Lung (tissue), 17 donors: ENCODE measurements at places on chromosomes 6 and 20.
A peak's percentile ranks its signal among the peaks of the same experiment; 100 is the strongest.

- DNase-seq, result no peak
- H3K4me3 ChIP-seq, result no peak overlapping the region
- H3K4me1 ChIP-seq, result no peaks in the 10 kb centered on the region
These were observed 33.8 kb downstream of the ZNF217 start for GRCh38 chr20:53559816-53560215.

DNA sequence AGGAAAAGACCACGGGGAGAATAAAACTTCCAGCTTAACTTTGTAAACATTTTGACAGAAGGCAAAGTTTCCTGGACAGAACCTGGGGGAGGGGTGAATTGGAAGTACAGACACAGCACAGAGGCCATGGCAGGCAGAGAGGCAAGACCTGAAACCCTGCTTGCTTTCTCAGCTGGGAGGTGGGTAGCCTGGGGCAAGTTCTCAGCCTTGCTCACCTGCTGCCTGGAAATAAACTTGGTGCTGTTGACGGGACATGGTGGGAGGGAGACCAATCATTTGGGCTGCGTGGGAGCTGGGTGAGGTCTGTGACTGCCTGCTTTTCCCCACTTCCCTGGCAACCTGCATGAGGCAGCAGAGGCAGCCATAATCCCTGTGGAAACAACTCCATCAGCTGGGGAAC, 221.3 kb downstream of the MOXD1 start:
- no peak for DNase-seq
- no peak overlapping the region for H3K27ac ChIP-seq
- H3K4me3 ChIP-seq, result no peak overlapping the region
- H3K36me3 ChIP-seq, result no peaks in the 10 kb centered on the region
- no peaks in the 10 kb centered on the region for H3K27me3 ChIP-seq
- H3K4me1 ChIP-seq, result no peaks in the 10 kb centered on the region

DNA sequence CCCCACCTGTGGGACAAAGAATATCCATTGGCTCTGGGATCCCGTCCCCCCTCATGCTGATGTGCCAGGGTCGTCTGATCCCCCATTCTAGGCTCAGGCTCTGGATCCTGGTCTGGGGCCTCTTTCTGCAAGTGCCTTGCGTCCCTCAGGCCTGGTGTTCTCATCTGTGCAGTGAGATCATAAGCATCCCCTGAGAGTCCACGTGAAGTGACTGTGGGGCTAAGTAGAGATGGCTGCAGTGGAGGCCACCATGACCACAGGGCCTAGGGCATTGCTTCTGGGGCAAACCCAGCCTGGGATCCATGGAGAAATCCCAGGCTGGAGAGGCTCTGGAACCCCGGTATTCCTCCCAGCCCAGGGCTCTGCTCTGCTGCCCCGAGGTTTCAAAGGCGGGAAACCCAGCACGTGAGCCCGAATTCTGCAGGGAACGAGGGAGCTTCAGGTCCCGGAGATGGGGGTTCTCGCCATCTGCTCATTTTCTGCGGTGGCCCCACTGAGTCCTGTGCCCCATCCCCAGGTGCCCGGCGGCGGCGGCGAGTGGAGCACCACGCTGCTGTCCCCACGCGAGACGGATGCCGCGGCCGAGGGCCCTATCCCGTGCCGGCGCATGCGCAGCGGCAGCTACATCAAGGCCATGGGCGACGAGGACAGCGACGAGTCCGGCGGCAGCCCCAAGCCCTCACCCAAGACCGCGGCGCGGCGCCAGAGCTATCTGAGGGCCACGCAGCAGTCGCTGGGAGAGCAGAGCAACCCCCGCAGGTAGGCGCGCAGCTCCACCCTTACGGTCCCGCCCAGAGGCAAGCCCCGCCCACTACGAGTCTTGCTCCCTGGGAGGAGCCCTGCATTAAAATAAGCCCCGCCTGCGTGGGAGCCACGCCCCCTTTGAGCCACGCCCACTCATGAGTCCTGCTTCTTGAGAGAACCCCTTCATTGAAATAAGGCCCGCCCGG, 105.5 kb upstream of the MYL9 start:
- peak overlapping the region; percentile 43 for H3K4me3 ChIP-seq
- DNase-seq, result peak; percentile 61
- no peak overlapping the region for H3K27ac ChIP-seq
- H3K36me3 ChIP-seq, result no peaks in the 10 kb centered on the region
- no peaks in the 10 kb centered on the region for H3K27me3 ChIP-seq

DNA sequence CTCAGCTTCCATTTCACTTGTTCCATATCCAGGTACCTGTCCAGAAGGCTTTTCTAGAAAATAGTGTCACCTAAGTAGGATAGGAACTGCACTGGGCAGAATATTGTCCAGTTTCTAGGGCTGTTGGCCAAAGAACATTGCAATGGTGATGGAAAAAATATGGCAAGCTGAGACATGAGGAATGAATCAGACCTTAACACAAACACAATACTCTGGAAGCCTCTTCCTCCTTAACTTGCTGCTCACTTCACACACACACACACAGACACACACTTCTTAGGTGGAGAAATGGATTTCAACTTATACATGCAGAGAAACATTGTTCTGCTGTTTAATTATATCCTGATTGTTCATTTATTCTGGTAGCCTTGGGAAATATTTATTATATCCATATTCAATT, 203.0 kb upstream of the RGS17 start:
- no peak for DNase-seq
- no peaks in the 10 kb centered on the region for H3K36me3 ChIP-seq
- no peaks in the 10 kb centered on the region for H3K4me1 ChIP-seq
- H3K27ac ChIP-seq, result no peak overlapping the region
- H3K27me3 ChIP-seq, result no peaks in the 10 kb centered on the region

- no peak overlapping the region for H3K4me3 ChIP-seq
- H3K27me3 ChIP-seq, result no peaks in the 10 kb centered on the region
These were observed 63.8 kb upstream of the FABP7 start for GRCh38 chr6:122715725-122716124.

DNA sequence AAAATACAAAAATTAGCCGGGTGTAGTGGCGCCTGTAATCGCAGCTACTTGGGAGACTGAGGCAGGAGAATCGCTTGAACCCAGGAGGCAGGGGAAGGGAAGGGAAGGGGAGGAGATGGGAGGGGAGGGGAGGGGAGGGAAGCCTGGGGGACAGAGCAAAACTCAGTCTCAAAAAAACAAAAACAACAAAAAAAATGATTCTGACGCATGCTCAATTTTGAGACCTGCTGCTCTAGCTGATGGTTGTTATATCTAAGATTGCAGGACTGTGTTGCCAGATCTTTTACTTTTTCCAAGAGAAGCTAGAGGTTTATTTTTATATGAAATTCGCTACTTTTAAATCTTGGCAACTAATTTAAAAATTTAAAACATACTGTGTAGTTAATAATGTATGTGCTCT, 2.4 kb upstream of the WFDC2 start:
- no peaks in the 10 kb centered on the region for H3K4me1 ChIP-seq
- H3K36me3 ChIP-seq, result no peaks in the 10 kb centered on the region
- DNase-seq, result no peak
- H3K4me3 ChIP-seq, result no peak overlapping the region
- H3K27ac ChIP-seq, result no peak overlapping the region
- peaks cover 22% of the 10 kb centered on the region for H3K27me3 ChIP-seq

- no peaks in the 10 kb centered on the region for H3K27me3 ChIP-seq
- DNase-seq, result no peak
- H3K36me3 ChIP-seq, result no peaks in the 10 kb centered on the region
- no peak overlapping the region for H3K4me3 ChIP-seq
- H3K4me1 ChIP-seq, result peaks cover 17% of the 10 kb centered on the region
- no peak overlapping the region for H3K27ac ChIP-seq
These were observed 47.2 kb upstream of the FAM50B start for GRCh38 chr6:3801960-3802359.

GRCh38 chr6:124660185-124660584, 302.1 kb upstream of the RNF217 start:
- H3K4me3 ChIP-seq, result no peak overlapping the region
- no peaks in the 10 kb centered on the region for H3K36me3 ChIP-seq
- no peak overlapping the region for H3K27ac ChIP-seq
- DNase-seq, result no peak
- no peaks in the 10 kb centered on the region for H3K27me3 ChIP-seq

GRCh38 chr6:3631186-3631585, 120.3 kb downstream of the PXDC1 start:
- H3K36me3 ChIP-seq, result no peaks in the 10 kb centered on the region
- peaks cover 3% of the 10 kb centered on the region for H3K27me3 ChIP-seq
- no peak overlapping the region for H3K27ac ChIP-seq
- H3K4me3 ChIP-seq, result no peak overlapping the region

- H3K36me3 ChIP-seq, result peaks cover 7% of the 10 kb centered on the region
- no peak overlapping the region for H3K4me3 ChIP-seq
- H3K4me1 ChIP-seq, result peaks cover 15% of the 10 kb centered on the region
- peak overlapping the region; percentile 83 for H3K27ac ChIP-seq
- no peaks in the 10 kb centered on the region for H3K27me3 ChIP-seq
These were observed 7.1 kb downstream of the GJA1 start for GRCh38 chr6:121442576-121442975.

DNA sequence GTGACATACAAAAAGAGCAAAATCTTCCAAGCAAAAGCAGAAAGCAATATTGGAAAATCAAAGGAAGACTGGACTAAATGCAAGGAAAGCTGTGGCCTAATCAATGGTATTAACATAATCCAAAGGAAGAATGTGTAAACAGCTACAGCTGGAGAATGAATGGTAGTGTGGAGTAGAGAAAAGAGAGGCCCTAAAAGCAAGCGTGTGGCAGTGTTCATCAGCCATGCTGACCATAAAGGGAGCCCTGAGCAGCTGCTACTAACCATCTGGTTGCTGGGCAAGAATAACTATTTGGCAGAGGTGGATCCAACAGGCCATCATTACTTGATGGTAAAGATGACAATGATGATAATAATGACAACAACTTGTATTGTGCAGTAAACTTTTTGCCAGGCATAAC, 148.5 kb upstream of the BEND6 start:
- H3K27ac ChIP-seq, result no peak overlapping the region
- no peak for DNase-seq
- H3K36me3 ChIP-seq, result no peaks in the 10 kb centered on the region

- H3K27me3 ChIP-seq, result no peaks in the 10 kb centered on the region
- no peaks in the 10 kb centered on the region for H3K4me1 ChIP-seq
- peak overlapping the region; percentile 50 for H3K27ac ChIP-seq
- DNase-seq, result no peak
These were observed 79.9 kb downstream of the GCLC start for GRCh38 chr6:53464927-53465460.

GRCh38 chr6:4304927-4305455, 169.6 kb upstream of the ECI2 start:
- no peak overlapping the region for H3K27ac ChIP-seq
- H3K4me3 ChIP-seq, result no peak overlapping the region
- no peaks in the 10 kb centered on the region for H3K27me3 ChIP-seq

DNA sequence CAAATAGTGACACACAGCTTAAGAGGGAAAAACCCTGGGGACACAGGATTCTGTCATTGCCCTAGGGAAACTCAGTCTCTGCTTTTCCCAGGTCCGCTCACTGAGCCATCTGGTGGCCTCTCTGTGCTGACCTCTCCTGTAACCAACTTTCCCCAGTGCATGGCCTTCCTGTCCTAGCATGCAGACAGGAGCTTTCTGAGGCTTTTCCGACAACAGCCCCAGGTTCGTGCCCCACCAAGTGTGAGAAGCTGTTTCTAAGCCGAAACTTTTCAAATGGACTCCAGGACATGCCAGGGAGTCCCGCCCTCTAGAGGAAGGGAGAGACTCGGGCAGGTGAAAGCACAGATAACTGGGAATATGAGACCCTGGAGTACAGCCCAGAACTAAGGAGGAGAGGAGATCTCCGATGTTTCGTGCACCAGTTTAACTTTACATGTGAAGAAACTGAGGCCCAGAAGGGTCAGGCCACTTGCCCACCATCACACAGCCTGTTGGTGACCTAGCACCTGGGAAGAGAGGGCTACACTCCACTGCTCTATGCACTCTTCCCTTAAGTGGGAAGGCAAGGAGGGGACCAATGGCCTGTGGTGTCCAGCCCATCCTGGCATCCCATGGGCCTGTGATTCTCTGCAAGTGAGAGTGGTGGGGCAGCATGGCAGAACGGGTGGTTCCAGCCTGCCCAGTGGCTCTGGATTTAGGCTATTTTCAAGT, 46.2 kb downstream of the RPP40 start:
- H3K4me3 ChIP-seq, result no peak overlapping the region
- no peak for DNase-seq
- peaks cover 4% of the 10 kb centered on the region for H3K36me3 ChIP-seq

GRCh38 chr6:89483111-89483720, 50.3 kb downstream of the ANKRD6 start:
- no peak overlapping the region for H3K4me3 ChIP-seq
- peak overlapping the region; percentile 39 for H3K27ac ChIP-seq
- H3K27me3 ChIP-seq, result no peaks in the 10 kb centered on the region

DNA sequence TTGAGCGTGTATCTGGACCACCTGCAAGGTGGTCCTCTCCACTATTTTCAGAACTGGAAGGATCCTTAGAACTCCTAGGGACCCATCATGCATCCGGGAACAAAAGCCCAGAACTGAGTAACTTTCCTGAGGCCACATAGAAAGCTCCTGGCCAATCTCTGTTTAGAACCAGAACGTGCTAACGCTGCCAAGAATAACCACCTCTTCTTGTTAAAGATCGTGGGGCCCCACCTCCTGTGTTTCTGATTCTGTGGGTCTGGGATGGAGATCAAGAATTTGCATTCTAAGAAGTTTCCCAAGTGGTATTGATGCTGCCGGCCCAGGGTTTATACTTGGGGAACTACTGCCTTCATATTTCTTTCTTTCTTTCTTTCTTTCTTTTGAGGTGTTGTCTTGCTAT, 13.3 kb downstream of the CD40 start:
- H3K27ac ChIP-seq, result no peak overlapping the region
- H3K36me3 ChIP-seq, result peaks cover 7% of the 10 kb centered on the region
- no peak for DNase-seq
- H3K4me1 ChIP-seq, result no peaks in the 10 kb centered on the region
- H3K27me3 ChIP-seq, result peaks cover 16% of the 10 kb centered on the region

DNA sequence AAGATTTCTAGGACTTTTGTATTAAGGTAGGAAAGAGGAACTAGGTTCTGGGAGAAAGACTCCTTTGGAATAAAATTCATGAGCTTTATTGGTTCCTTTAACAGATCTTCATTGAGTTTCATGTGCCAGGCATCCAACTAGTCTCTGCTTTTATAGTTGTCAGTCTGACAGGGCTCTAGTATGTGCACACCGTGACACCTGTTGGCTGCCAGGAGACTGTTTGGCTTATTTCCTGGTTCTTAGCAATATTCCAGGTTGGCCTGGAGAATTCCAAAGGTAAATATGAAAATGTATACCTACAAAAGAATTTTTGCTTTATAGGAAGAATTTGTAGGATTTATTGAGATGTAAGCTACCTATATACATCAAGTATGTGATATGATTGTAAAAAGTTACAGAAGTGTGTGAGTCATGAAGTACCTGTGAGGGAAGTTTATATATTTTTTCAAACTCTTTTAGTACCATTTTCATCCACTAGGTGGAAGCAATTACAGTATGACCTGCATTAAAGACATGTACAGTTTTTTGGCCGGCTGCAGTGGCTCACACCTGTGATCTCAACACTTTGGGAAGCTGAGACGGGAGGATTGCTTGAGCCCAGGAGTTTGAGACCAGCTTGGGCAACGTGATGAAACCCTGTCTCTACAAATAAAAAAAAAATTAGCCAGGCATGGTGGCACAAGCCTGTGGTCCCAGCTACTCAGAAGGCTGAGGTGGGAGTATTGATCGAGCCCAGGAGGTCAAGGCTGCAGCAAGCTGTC, 35.2 kb downstream of the NDUFAF5 start:
- no peaks in the 10 kb centered on the region for H3K27me3 ChIP-seq
- no peak overlapping the region for H3K4me3 ChIP-seq
- peak; percentile 49 for DNase-seq
- H3K36me3 ChIP-seq, result peaks cover 13% of the 10 kb centered on the region
- no peaks in the 10 kb centered on the region for H3K4me1 ChIP-seq
- H3K27ac ChIP-seq, result no peak overlapping the region

GRCh38 chr20:34536798-34537394, 20.7 kb downstream of the DYNLRB1 start:
- H3K4me1 ChIP-seq, result no peaks in the 10 kb centered on the region
- H3K4me3 ChIP-seq, result no peak overlapping the region
- peaks cover 58% of the 10 kb centered on the region for H3K36me3 ChIP-seq
- no peak overlapping the region for H3K27ac ChIP-seq
